HCT116 (cell line): ENCODE measurements at places on chromosomes 1 and 21.

GRCh38 chr1:203888807-203889251 is 27.4 kb downstream of the SNRPE start:
- H3K36me3 ChIP-seq, result no peaks in the 10 kb centered on the region
- DNase-seq, result peak; percentile 36
- H3K4me3 ChIP-seq, result peak overlapping the region; percentile 39; the same call in 1 of the 2 replicates
- no peaks in the 10 kb centered on the region for H3K27me3 ChIP-seq
- H3K4me1 ChIP-seq, result peaks cover 17% of the 10 kb centered on the region
- peak overlapping the region; percentile 71 for H3K27ac ChIP-seq

DNA sequence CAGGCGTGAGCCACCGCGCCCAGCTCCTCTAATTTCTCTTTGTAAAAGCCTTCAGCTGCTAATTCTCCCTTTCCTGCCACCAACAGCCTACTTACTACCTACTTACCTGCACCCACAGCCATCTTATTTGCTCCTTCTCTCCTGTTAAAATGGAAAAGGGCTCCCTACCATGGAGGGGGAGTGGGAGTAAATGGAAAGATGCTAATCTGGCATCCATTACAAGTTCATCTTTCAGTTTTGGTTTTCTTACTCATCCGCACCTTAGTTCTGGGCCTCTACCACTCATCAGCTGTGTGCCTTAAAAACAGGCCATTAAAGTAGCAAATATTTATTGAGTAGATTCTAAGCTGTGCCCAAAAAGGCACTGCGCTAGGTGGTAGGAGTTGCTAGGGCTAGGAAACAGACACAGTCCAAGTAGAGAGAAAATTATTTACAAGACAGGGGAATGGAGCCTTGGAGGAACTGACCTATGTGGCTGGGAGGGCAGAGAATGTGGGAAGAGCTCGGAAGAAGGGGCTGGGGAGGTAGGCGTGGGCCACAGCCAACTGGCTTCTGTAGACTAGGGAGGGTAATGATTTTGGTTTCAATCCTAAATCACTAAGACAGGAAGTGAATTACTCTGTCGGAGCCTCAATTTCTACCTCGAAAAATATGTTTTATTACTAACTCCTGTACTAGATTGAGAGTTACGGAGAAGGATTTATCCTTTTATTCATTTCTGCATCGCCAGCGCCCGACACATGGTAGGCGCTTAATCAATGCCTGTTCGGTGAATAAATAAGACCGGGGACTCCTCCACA is 685 bp upstream of the DDI2 start:
- H3K4me3 ChIP-seq, result peak overlapping the region; percentile 97
- peak overlapping the region; percentile 58 for H3K27ac ChIP-seq
- no peak for DNase-seq
- H3K27me3 ChIP-seq, result no peaks in the 10 kb centered on the region
- H3K4me1 ChIP-seq, result peaks cover 33% of the 10 kb centered on the region

DNA sequence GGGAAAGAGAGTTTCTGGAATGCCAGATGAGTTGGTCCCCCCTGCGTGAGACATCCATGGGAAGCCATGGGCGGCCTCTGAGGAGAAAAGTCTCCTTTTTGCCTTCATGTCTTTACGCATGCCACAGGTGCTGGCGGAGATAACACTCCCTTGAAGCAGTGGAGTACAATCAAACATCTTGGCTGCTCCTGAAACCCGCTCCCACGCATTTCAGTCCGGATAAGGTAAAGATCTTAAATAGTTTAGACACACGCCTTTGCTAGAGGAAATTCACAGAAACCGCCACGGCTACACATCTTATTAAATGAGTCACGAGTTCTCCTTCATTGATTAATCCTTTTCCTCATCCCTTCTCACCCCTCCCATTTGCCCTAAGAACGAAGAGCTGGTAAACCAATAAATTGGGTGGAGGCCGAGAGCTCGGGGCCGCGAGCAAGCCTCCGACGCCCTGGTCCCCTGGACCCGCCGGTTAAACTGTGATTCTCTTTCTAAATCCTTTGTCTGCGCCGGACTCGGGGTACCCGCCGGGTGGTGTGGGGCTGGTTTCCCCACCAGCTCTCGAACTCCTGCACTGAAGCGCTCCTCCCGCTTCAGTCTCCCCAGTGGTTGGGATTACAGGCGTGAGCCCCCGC is 6.6 kb upstream of the ZNF669 start:
- no peak overlapping the region for H3K27ac ChIP-seq
- no peak overlapping the region for H3K4me3 ChIP-seq
- no peaks in the 10 kb centered on the region for H3K27me3 ChIP-seq
- no peaks in the 10 kb centered on the region for H3K4me1 ChIP-seq
- H3K36me3 ChIP-seq, result no peaks in the 10 kb centered on the region

DNA sequence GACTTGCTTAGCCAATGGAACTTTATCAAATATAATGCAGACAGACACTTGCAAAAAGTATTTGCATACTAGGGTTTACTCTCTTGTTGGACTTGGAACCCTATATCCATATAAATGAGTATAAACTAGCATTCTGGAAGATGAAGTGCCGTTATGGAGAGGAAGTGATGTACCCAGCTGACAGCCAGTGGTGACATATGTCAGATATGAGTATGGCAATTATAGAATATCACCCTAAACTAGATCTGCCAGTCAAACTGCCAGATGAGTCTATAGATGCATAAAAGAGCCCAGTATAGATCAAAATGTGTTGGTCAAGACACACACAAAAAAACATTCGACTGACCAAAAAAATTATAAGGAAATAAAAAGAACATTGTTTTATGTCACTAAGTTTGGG is 739.3 kb downstream of the PLA2G4A start:
- H3K36me3 ChIP-seq, result no peaks in the 10 kb centered on the region
- DNase-seq, result no peak

- H3K36me3 ChIP-seq, result no peaks in the 10 kb centered on the region
- no peak for DNase-seq
- H3K27me3 ChIP-seq, result no peaks in the 10 kb centered on the region
- no peak overlapping the region for H3K27ac ChIP-seq
These were observed 15.6 kb upstream of the RNF220 start for GRCh38 chr1:44389437-44389836.

- H3K36me3 ChIP-seq, result no peaks in the 10 kb centered on the region
- no peak overlapping the region for H3K4me3 ChIP-seq
- no peak for DNase-seq
- no peak overlapping the region for H3K27ac ChIP-seq
These were observed 24.3 kb upstream of the COA6 start for GRCh38 chr1:234348964-234349363.

DNA sequence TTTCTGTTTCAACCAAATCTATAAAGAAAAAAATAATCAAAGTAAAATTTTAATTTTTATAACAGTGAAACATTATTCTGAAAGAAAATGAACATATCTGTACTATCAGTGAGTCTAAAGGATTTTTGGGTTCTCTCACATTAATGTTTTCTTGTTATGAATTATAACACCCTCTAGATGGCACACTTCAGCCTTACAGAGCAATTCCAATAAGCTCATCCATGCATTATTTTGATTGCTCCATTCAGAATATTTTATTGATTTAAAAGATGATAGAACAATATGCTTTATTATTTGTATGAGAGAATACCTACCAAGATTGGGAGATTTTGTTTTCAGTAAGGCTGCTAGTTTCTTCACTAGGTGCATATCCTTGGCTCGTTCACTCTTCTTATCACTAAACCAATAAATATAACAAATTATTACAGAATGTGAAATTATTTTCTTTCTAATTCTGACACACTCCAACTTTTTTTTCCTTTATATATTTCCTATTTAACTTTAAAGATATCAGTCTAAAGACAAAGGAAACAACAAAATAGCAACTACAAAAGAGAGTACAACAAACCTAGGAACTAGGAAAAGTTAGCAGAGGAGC is 82.4 kb downstream of the RAB3GAP2 start:
- H3K36me3 ChIP-seq, result peaks cover 21% of the 10 kb centered on the region; the same call in 1 of the 2 replicates
- H3K4me3 ChIP-seq, result no peak overlapping the region
- no peak overlapping the region for H3K27ac ChIP-seq

DNA sequence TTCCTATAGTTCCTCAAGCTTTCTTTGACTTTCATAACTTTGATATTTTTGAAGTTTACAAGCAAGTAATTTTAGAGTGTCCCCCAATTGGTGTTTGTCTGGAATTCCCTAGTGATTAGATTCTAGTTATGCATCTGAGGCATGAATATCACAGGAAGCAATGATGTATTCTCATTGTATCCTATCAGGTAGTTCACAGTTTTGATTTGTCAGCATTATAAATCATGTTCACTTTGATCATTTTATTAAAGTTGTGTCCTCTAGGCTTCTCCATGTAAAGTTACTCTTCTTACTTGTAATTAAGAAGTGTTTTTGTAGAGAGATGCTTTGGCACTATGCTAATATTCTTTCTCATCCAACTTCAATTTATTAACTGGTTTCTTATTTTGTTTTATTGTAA is 53.0 kb downstream of the TYW3 start:
- no peaks in the 10 kb centered on the region for H3K4me1 ChIP-seq
- H3K36me3 ChIP-seq, result no peaks in the 10 kb centered on the region

DNA sequence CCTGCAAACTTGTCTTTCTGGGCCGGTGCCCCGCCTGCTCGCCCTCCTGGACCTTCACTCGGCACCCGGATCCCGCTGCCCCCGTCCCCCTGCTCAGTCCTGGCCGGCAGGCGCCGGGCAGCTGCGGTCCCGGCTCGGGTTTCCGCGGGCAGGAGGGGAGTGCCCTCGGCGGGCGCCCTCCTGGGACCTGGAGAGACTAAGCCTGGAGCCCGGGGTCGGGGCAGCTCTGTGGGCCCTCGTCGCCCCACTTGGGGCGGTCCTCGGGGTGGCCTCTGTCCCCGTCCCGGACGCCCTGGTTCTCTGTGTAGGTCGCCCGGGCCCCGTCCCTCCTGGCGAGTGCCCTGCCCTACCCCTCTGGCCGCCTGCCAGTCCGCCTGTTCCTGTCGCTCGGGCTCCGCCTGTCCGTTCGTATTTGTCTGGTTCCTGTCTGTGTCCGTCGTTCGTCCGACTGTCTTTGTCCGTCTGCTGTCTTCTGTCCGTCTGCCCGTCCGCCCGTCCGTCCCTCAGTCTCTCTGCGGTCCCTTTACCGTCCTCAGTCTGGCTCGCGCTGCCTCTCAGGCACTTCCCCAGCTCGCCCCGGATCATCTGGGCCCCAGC is 490 bp downstream of the SERINC2 start:
- H3K27me3 ChIP-seq, result no peaks in the 10 kb centered on the region
- H3K36me3 ChIP-seq, result no peaks in the 10 kb centered on the region
- no peak for DNase-seq
- peak overlapping the region; percentile 66 for H3K27ac ChIP-seq
- peak overlapping the region; percentile 98 for H3K4me3 ChIP-seq

GRCh38 chr1:44073528-44073927 is 42.3 kb upstream of the SLC6A9 start:
- peaks cover 11% of the 10 kb centered on the region for H3K4me1 ChIP-seq
- DNase-seq, result no peak
- H3K4me3 ChIP-seq, result no peak overlapping the region
- H3K27me3 ChIP-seq, result no peaks in the 10 kb centered on the region

- no peaks in the 10 kb centered on the region for H3K4me1 ChIP-seq
- no peak for DNase-seq
- H3K27ac ChIP-seq, result no peak overlapping the region
- H3K4me3 ChIP-seq, result no peak overlapping the region
These were observed 15.0 kb downstream of the BTG3 start for GRCh38 chr21:17597680-17598079.

GRCh38 chr1:38129971-38130370 is 83.4 kb upstream of the POU3F1 start:
- H3K27me3 ChIP-seq, result no peaks in the 10 kb centered on the region
- no peak for DNase-seq
- H3K4me1 ChIP-seq, result no peaks in the 10 kb centered on the region; the same call in 1 of the 2 replicates
- H3K4me3 ChIP-seq, result no peak overlapping the region
- H3K27ac ChIP-seq, result no peak overlapping the region
- H3K36me3 ChIP-seq, result no peaks in the 10 kb centered on the region

DNA sequence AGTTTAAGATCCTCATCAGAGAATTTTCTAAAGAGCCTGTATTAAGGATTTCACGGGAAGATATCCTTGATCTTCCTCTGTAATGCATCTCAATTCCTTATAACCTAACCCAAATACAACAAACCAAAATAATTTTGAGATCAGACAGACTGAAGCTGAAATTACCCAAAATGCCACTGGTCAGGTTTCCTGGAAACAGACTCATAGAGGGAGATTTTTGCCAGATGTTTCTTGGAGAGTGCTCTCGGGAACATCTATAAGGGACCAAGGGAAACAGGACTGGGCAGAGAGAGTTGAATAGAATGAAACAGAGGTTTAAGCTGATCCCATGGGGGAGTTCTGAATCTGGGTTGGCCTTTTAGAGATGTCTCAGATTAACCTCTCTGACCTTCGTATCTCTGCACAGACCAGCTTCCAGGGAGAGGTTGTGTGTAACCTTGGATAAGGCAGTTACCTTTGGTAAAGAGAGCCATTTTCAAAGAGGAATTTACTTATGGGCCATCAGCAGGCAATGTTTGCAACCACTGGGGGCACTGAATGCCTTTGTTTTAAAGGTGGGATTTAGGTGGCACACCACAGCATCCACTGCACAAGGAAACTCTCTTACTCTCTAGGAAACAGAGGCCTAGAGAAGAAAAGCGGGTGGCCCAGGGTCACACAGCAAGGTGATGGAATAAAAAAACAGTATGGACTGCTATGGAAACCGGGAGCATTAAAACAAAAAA is 130.8 kb upstream of the SGIP1 start:
- no peak for DNase-seq
- H3K27ac ChIP-seq, result no peak overlapping the region
- H3K4me1 ChIP-seq, result no peaks in the 10 kb centered on the region
- H3K36me3 ChIP-seq, result no peaks in the 10 kb centered on the region
